ENCODE measurements at places on chromosomes 3 and 15.

GRCh38 chr3:129554356-129555152 lies 11.6 kb downstream of the H1-8 start:
- DNase-seq: no peak

DNA sequence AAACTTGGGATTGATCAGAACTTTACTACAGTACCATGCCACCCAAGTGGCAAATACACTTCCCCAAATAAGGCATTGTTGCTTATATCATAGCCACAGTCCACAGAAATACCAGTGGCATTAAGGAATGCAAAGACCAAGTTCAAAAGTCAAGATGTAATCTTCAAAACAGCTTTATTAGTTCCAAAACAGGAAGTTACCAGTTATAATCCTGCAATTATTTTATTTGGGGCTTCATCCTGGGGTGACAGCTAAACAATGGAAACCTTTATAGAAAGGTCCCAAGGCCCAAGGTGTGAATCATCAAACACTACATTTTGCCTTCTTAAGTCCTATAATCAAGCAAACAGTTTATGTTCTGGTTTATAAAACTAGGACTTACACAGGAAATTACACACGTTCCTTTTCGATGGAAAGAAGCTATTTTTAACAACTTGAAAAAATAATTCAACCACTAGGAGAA lies 30.3 kb upstream of the RNF7 start:
- no peak for DNase-seq

GRCh38 chr3:21509731-21510470 lies 241.1 kb downstream of the ZNF385D start:
- no peak for DNase-seq

DNA sequence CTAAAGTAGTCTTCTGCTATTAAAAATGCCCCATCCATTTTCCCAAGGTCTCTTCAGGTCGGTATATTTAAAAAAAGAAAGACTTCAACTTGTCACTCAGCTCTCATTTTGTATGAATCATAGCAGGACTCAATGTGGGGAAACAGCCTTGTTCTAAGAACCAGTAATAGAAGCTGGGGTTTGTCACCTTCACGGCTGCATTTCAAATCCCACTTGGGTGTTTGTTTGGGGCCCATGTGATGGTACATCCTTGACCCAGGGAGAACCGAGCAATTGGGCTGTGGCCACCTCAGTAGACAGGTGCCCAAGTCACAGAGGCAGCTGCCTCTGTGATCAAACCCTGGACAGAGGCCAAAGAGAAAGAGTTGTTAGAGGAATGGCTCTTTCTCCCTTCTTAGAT lies 70.3 kb upstream of the ARL8B start:
- DNase-seq: no peak

- DNase-seq: no peak
Measured at GRCh38 chr3:137642831-137643230, 121.3 kb upstream of the SOX14 start.

GRCh38 chr3:25448750-25449692 lies 21.0 kb downstream of the RARB start:
- no peak for DNase-seq

- no peak for DNase-seq
Measured at GRCh38 chr15:39320886-39321285, 260.0 kb upstream of the THBS1 start.

GRCh38 chr3:89059211-89059925 lies 48.1 kb upstream of the EPHA3 start:
- DNase-seq: no peak

GRCh38 chr15:92361321-92362000 lies 32.2 kb upstream of the ST8SIA2 start:
- DNase-seq: no peak

DNA sequence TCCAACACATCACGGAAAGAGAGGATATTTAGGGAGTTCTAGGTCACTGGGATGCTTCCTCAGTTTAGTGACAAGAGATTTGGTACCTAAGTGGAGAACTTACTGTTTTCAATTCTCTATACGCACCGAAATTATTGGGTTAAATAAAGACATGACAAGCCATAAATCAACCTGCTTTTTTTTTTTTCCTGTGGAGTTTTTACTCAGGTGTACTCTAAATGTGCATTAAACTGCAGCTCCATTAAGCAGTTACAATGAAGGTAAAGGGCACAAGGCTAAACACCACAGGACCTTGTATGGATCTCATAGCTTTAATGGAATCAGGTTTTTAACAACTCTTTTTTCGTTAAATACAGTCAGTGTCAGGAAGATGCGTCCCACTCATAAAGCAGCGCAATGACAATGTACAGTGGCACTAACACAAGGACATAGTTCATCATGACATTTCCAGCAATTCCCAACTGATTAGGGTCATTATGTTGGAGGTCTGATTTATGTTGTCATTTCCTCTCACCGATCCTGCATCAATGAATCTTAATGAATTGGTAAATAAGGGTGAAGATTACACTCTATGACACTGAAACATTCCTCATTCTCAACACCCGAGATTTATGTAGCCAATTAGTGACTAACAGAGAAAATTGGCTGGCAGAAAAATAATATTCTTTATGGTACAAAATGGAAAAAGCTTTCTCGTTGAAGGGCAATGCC lies 355.2 kb downstream of the FOXP1 start:
- DNase-seq: no peak

GRCh38 chr15:38897551-38897950 lies 332.9 kb upstream of the RASGRP1 start:
- DNase-seq: no peak

- DNase-seq: no peak
Measured at GRCh38 chr3:158443632-158444031, 127.4 kb upstream of the MLF1 start.

DNA sequence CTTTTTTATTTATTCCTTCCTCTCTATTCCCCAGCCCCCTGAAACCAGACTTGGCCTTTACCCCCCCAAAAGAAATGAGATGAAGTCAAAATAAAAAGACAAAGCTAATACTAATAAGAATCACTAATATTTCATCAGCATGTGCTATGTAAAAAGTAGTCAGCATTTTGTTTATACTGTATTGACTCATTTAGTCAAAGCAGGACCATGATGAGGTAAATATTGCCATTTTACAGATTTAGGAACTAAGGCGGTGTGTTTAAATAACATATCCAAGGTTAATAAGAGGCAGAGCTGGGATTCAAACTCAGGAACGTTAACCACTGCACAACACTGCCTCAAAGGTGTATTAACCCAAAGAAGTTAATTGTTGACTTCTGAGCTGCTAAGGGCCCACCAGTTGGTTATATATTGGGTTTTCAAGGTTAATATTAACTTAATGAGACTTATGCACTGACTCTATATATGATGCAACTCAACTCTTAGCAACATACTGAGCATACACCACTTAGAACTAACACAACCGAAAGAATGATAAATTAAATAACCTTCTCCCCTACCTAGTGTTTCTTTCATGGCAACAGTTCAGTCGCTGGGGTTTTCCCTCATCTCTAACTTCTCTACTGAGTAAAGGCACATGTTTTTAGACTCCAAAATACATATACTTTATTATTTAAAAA lies 34.7 kb downstream of the FOXP1 start:
- no peak for DNase-seq

- no peak for DNase-seq
Measured at GRCh38 chr3:48634661-48635221, 520 bp downstream of the SLC26A6 start.

DNA sequence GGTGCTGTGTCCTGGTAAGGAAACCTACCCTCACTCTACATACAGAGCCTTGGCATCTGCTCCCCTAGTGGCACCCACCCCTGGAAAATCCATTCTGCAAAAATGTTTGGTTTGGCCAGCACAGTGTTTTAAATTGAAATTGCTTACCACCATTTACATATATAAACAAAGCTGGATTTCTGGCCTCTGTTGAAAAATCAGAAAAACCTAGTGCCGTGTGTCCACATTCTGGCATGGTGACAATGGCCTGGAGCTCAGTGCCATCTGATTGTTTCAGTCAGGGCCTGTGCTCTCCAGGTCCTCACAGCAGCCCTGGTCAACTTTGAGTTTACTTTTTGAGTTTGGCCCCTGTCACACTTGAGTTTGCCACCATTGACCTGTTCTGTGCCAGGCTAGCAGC lies 2.9 kb upstream of the IL17RC start:
- DNase-seq: no peak

DNA sequence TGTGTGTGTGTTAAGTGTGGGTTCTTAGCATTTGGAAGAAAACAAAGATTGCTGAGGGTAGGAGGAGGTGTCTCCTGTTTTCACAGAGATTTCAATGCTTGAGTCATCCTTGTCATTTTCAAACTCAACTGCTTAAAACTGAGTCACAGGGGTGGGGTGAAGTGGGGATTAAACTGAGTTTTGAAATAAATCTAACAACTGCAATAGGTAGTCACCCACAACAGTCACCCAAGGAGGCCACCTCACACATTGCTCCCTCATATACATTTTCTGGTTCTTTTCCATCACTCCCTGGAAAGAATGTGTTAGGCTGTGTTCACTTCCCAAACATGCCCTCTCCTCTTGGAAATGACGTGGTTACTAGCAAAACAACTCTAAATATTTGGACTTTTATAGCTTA lies 187.7 kb upstream of the CMC1 start:
- no peak for DNase-seq

GRCh38 chr3:112302881-112303763 lies 9.1 kb upstream of the SLC9C1 start:
- no peak for DNase-seq

DNA sequence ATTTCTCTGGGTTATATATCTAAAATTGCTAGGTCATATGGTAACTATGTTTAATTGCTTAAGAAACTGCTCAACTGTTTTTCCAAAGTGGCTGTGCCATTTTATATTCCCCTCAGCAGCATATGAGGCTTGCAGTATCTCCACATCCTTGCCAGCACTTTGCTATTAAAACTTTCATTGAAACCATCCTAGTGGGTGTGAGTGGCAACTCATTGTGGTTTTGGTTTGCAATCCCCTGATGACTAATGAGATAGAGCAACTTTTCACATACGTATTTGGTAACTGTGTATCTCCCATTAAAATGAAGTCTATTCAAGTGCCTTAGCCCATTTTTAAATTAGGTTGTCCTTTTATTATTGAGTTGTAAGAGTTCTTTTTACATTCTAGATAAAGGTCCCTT lies 17.3 kb downstream of the KPNA1 start:
- DNase-seq: no peak

GRCh38 chr3:134356411-134357040 lies 17.7 kb downstream of the AMOTL2 start:
- DNase-seq: no peak

GRCh38 chr3:18740631-18741583 lies 315.8 kb upstream of the SATB1 start:
- DNase-seq: peak; percentile 29

DNA sequence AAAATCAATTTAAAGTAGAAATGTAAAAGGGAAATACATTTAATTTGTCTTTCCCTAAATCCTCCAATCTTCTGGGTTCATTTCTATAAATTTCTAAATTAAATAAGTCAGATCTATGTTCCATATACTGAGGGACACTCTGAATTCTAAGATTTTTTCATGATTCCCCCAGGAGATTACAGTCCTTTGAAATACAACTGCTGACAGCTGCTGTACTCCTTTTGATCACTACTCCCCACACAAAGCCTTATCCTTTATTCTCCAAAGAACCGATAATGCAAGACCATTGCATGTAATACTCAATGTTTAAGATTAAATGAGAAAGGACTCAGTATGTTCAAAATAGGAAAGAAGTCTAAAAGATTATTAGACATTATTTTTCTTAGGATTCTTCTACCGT lies 865.7 kb downstream of the EPHA3 start:
- DNase-seq: no peak

GRCh38 chr3:107315141-107315540 lies 62.1 kb upstream of the CCDC54 start:
- no peak for DNase-seq

DNA sequence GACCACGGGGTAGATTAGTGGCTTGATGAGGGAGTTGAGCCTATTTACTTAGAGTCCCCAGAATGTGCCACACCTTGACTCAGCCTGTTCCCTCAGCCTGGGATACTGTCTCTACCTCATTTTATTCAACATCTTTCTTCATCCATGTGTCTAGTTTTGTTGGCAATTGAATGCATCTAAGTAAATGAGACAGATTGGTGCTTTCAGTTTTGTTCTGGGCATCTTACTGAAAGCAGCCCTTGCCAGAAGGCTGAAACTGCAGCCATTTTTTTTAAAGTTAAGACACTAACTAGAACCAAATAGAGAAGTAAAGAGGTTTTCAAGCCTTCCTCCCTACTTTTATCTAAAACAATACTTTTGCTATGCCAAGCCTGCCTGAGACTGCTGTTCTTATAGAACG lies 246.8 kb downstream of the SLCO3A1 start:
- no peak for DNase-seq

- DNase-seq: no peak
Measured at GRCh38 chr3:36991923-36992805, 767 bp downstream of the EPM2AIP1 start.

- no peak for DNase-seq
Measured at GRCh38 chr3:99923873-99924272, 106.2 kb downstream of the CMSS1 start.

DNA sequence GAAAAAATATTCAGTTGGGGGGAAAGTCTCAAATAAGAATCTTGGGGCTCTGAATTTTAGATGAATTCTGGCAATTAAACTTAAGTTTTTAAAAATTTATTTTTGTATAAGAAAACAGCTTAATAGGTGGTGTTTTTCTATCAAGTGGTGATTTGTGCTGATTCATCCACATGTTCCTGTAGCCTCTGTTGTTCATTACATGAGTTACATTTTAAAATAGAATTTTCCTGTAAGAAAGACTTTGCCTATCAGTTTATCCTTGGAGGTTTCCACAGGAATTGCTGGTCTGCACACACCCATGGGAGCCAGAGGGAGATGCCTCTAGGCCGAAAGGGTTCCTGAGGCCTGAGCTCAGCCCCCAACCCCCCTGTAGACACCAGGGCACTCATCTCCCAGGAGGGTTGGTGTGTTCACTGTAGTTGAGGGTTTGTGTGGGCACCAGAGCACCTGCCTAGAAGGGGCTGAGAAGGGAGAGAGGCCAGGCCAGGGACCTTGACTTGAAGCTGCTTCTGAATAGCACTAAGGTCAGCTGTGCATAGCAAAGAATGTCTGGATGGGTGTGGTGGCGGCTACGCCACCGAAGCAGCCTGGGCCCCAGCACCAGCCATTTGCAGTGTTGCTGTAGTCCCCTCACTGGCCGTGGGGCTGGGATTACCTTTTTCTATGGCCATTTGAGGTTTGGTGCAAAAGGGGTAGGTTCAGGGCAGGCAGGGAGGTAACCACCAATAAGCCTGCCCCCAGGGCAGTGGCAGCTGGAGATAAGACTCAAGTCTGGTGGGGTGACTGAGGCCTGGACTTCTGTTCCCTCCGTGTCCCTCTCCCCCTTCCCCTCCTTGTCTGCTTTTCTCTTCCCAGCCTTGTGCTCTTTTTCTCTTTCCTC lies 11.9 kb downstream of the DNAJA4 start:
- DNase-seq: no peak

DNA sequence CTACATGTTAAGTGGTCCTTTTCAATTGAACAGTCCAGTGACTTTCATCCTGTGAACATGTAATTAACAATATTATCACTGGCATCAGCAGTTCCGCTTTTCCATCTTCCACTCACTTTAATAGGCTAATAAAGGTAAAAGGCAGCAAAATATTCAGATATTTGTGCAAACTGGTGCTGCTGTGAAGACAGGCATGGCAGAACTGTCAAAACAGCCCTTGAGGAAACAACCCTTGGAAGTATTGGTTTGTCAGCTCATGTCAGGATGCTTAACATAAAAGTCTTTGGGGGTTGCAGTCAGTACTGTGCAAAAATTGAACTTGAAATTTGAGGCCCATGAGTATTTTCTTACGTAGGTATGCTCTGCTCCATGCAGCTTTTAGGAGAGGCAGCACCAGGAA lies 72.0 kb upstream of the CMTM7 start:
- DNase-seq: no peak
